ENCODE measurements at places on chromosomes 2 and 18.

- no peak for DNase-seq
Observed at GRCh38 chr2:120422465-120423160, 76.7 kb downstream of the INHBB start.

- peak; percentile 100 for DNase-seq
Observed at GRCh38 chr2:43086451-43087221, 139.8 kb downstream of the ZFP36L2 start.

- DNase-seq = no peak
Observed at GRCh38 chr18:8876887-8877286, 171.5 kb downstream of the MTCL1 start.

GRCh38 chr2:54666131-54666633 lies 57.3 kb upstream of the EML6 start:
- DNase-seq = peak; percentile 95

GRCh38 chr18:56036741-56037140 lies 448.7 kb upstream of the TCF4 start:
- peak; percentile 3 for DNase-seq

- DNase-seq = peak; percentile 96
Observed at GRCh38 chr2:237234268-237234667, 148.6 kb downstream of the COPS8 start.

DNA sequence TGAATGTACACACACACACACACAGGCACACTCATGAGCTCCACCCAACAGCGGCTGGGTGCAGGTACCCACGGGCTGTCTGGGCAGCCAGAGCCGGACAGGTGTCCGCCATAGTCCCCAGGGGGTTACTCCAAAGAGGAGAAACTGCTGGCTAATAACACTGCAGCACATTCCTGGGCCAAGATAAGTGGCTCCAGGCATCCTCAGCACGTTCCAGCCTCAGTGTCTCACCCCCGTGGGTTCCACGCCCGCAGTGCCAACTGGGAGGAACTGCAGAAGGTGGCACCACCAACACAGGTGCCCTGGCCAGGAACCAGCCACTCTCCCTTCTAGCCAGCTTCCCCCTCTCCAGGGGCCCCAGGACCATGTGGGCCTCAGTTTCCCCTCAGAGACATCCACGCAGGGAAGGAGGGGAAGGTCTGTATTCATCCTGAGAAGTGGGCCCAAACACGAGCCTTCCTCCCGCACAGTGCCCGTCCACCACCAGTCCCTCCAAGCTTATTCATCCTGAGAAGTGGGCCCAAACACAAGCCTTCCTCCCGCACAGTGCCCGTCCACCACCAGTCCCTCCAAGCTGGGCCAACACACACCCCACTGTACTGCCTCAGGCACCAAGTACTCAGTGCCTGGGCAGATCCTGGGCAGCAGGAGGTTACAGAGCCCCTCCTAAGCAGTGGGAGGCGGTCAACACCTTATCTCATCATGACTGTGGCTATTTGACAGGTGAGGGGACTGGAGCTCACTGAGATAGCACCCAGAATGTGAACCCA lies 47.6 kb downstream of the TNS1 start:
- no peak for DNase-seq

- peak; percentile 42 for DNase-seq
Observed at GRCh38 chr18:69787825-69788547, 159.7 kb downstream of the CD226 start.

DNA sequence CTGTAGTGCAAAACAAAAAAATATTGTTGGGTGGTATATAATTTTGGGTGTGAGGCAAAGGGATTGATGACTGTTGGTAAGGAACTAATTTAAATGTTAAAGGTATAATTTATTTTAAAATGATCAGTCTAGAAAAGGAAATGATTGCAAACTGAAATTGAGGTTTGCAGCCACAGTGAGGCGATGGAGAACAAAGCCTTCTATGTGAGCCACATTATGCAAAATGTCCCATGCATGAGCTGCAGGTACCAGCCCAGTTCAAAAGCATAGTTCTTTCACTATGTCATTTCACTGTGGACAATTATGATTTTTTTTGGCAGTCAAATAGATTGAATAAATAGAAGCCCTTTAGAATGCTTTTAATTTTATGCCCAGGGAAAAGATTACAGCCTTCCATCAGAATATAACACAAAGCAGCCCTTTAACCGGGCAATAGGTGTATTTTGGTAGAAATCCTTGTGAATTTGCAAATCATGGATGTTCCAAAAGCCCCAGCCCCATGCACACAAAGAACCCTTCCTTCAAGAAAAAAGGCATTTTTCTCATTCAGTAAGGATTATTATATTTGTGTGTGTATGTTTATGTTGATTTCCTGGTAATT lies 1.7 kb downstream of the MAP2 start:
- peak; percentile 63 for DNase-seq

DNA sequence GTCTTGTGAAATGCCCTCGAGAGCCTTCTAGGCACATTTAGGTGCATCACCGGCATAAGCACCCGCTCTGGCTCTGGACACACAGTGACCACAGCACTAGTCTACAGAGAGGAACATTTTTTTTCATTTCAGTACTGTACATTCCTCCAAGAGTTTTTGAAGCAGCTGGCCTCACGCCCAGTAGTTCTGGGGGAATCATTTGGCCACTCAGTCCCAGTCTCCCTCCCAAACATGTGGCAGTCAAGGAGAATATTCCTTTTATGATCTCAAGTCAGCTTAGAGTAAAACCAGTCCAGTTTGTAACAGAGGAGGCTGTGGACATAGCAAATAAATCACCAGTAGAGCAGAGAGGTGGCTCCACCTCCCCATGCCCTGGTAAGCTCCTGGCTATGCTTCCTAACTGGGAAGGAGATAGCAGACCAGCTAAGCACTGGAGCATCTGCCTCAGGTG lies 48.1 kb downstream of the KCNE4 start:
- peak; percentile 79 for DNase-seq

DNA sequence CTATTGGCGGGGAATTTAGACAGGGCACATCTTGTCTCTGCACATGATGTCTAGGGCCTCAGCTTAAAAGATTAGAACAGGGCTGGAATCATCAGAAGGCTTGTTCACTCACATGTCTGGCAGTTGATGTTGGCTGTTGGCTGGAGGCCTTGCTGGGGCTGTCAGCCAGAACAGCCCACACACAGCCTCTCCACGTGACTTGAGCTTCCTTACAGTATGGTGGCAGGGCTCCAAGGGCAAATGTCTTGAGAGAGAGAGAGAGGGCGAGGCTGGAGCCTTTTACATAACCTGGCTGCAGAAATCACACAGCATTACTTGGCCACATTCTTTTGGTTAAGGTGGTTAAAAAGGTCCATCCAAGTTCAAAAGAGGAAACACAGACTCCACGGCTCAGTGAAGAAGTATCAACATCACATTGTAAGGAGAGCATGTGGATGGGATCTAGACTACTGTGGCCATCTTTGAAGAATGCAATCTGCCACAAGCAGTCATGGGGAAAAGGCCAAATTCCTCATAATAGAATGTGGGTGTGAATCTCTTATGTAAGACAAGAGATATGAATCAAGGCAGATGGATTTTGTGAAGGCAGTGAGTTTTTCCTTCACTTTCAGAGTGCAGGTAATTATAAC lies 30.4 kb downstream of the SRSF7 start:
- DNase-seq = peak; percentile 97

- no peak for DNase-seq
Observed at GRCh38 chr2:22970284-22970975, 414.5 kb upstream of the KLHL29 start.

DNA sequence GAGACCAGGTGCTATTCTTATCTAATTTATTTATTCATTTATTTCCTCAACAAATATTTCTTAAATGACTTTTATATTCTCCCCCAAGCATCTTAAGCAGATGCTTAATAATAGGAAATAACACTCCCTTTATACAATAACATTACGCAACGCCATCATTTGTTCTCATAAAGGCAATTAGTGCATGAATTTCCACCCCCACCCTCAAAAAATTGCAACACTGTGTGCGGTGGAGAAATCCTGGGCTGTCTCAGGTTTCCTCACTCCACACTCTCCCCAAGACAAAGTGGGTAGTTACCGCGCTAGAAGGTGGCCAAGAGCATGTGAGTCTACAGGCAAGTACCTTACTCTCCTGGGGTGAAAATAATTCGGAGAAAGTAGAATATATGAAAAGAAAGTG lies 37.0 kb upstream of the CTDP1 start:
- peak; percentile 23 for DNase-seq

DNA sequence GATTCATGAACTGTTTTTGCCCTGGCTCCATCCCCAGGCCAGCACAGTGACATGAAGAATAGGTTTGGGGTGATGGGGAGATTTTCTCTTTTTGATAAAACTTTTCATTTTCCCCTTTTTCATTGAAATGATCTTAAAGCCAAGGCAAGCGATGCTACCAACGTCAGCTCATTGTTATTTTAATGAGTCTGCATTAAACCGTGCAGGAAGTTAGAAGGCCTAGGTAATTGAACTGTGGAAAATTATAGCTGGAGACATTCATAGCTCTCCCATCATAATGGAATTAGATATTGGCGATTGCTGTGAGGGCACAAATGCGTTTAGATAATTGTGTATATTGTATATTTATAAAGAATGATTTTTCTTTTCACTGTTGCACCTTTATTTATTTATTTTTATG lies 33.2 kb downstream of the SMARCAL1 start:
- no peak for DNase-seq

DNA sequence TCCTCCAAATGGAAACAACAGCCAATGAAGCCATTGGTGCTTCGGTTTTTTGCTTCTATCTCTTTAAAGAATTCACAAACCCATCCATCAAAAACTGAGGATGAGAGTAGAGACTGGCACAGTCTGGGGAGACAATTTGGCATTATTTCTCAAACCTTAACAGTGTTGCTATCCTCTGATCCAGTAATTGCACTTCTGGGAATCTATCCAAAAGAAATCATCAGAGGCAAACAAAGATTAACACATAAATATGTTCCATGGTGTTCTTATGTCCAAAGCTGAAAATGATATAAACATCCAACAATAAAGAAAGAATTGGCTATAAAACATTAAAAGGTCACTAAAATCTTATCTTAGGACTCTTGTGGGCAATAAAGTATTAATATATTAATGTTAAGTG lies 35.1 kb downstream of the REEP1 start:
- peak; percentile 27 for DNase-seq

GRCh38 chr2:240650254-240650965 lies 25.1 kb downstream of the GPR35 start:
- no peak for DNase-seq

- peak; percentile 98 for DNase-seq
Observed at GRCh38 chr2:234203135-234203984, 152.9 kb downstream of the SPP2 start.

DNA sequence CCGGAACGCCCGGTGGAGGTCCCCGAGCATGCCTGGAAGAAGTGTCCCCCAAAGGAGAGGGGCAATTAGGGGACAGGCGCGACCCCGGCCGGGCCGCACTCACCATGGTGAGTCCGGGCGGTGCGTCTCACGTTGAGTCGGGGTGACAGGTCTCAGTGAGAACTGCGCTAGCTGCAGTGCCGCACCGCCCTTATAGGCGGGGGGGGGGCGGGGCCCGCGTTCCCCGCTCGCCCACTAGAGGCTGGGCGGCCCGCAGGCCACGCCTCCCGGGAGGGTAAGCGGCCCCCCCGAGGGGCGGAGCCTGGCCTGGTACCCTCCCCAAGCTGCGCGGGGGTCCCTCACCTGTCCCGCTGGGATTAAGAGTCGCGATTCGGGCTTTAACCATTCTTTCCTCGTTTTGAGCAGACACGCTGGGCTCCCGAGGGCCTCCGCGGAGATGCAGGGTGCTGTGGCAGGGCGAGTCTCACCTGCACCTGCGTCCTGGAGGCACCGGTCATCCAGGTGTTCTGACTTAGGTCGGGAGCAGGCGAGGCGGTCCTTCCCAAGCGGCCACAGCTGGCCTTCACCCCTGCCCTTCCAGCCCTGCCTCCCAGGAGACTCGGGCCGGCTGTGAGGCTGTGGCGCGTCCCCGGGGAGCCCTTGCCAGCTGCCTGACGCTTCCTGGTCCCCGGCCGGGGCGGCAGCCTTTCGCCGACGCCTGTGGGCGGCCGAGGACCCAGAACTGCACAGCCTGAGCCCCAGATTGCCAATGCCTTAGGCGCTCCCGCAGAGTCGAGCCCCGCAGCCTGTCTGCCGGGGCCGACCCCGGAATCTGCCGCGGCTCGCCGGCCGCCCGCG lies at the start of gene TUBA4A:
Gene TUBA4A (minus strand): TSS at position 166 of the 837 bp plus-strand sequence. CDS start 60 bp downstream, at position 106.
- peak; percentile 35 for DNase-seq
